ENCODE measurements at places on chromosomes 13 and 19.

GRCh38 chr13:45238945-45239795 is 38.3 kb upstream of the KCTD4 start:
- DNase-seq: no peak

DNA sequence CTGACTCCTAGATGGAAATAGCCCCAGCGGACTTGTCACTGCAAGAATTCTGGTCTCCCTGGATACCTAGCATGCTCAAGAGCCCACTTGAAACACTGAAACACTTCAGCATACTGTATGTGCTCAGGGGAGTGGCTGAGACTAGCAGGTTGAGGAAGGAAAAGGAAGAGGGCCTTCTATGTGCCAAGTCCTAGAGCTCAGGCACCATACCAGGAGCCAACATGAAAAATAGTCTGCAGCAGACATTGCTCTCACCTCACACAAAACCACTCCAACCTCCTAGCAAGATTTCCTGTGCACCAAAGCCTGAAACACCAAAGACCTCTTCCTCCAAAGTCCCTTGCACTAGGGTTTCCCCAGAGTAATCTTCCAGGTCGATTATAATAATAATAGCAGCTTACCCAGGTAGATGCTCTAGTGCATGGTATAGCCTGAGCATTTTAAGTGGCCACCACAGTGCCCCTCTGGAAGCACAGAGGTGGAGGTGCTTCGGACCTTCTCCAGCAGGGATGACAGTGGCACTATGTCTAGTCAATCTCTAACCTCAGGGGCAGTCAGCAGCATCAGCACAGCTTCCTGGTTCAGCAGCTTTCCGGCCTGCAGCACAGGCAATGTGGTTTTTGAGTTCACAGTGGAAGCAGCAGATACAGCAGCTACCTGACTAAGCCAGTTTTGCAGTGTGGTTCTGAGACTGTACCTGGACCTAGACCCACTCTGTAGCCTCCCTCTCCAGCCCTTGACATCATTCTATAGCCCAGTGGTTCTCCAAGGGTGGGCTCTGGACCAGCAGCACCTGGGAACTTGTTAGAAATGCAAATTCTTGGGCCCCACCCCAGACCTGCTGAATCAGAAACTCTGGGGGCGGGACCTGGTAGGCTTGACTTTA is 45.6 kb upstream of the UBE2L5 start:
- DNase-seq: no peak

- DNase-seq: peak; percentile 60
These were observed 799 bp downstream of the PVR start for GRCh38 chr19:44644402-44645016.

DNA sequence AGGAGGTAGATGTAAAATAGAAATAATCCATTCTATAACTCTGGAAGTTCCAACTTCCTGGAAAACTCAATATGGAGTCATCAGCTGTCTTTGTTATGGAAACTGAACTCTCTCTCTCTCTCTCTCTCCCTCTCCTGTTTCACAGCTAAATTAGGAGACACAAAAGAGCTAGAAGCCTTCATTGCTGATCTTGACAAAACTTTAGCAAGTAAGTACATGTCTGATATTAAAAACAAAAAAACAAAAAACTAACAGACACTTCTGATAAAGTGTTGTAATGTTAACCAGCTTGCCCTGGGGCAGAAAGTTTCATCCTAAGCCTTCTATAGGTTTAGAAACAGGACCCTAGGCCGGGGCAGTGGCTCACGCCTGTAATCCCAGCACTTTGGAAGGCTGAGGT is 11.3 kb downstream of the RGCC start:
- DNase-seq: no peak

- no peak for DNase-seq
These were observed 29.4 kb downstream of the RFXAP start for GRCh38 chr13:36848199-36848982.

GRCh38 chr13:81017513-81018152 is 676.7 kb upstream of the SPRY2 start:
- DNase-seq: peak; percentile 1

DNA sequence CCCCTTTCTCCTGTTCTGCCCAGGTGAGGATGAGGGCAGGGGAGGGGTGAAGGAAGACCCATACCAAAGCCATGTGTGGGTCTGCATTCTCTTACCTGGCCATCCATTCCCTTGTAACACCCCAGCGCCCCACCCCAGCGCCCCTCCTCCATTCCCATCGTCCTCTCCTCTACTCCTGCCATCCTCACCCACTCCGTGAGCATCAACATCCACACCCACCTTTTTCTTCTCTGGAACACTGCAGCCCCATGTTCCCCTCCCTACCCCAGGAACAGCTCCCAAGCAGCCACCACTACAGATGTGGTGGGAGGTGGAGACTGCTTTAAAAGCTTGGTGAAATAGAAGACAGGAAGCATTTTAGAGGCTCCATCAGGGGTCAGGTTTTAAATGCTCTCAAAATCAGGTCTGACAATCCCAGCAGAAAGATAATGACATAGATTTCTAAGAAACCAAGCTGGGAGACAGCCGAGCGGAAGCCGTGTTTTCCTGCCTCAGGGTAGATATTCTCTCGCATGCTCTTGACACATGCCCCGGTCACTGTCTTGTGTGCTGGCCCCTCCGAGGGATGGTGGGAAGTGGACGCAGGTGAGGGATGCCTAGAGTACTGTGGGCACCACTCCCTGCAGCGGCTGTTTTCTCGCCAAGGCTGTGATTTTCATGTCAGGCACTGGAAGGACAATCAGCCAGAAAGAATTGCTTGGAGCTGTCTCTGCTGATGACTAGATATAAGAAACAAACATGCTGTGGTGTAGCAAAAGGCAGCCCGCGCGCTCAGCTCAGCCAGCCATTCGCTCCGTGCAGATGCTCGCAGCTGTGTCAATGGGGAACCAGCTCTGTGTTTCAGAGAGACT is 9.8 kb downstream of the MEDAG start:
- no peak for DNase-seq

- DNase-seq: peak; percentile 44
These were observed 11.3 kb upstream of the TNFRSF19 start for GRCh38 chr13:23558675-23559536.

- no peak for DNase-seq
These were observed 72.4 kb upstream of the TSC22D1 start for GRCh38 chr13:44648392-44649103.

- DNase-seq: no peak
These were observed 4.8 kb downstream of the TSHZ3 start for GRCh38 chr19:31344403-31344802.

- no peak for DNase-seq
These were observed 384.2 kb downstream of the SLITRK1 start for GRCh38 chr13:83498045-83498444.

GRCh38 chr19:12695096-12695495 is 1.3 kb downstream of the FBXW9 start:
- no peak for DNase-seq

DNA sequence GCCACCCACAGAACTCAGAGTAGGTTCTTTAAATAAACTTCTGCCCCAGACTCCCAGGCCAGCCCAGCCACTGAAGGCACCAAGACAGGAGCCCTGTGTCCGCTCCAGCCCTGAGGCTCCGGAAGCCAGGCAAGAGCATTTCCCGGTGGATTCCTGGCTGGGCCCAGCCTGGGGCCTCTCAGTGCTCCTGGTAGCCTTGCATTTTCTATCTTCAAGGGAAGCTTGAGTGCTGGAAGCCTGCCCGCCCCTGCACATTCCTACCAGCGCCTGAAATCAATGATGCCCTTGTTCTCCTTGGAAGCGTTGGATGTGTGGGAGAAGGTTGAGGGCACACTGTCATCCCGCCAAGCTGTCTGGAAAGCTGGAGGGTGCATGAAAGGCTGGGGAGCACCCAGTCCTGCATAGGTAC is 70.3 kb downstream of the ALOX5AP start:
- DNase-seq: no peak

GRCh38 chr19:9075064-9075949 is 11.6 kb upstream of the OR1M1 start:
- peak; percentile 93 for DNase-seq

DNA sequence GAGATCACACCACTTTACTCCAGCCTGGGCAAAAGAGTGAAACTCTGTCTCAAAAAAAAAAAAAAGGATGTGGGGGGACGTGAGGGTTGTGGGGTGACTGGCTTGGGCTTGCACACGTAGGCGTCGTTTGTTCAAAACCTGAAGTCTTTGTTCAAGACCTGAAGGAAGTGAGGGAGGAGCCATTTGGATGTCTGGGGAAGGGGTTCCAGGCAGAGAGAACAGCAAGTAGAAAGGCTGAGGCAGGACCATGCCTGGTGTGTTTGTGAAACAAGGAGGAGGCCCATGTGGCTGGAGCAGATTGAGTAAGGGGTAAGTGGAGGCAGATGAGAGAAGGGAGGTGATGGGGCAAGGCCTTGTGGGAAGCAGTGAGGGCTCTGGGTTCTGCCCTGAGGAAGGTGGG is 27.8 kb downstream of the PIN1 start:
- DNase-seq: no peak

DNA sequence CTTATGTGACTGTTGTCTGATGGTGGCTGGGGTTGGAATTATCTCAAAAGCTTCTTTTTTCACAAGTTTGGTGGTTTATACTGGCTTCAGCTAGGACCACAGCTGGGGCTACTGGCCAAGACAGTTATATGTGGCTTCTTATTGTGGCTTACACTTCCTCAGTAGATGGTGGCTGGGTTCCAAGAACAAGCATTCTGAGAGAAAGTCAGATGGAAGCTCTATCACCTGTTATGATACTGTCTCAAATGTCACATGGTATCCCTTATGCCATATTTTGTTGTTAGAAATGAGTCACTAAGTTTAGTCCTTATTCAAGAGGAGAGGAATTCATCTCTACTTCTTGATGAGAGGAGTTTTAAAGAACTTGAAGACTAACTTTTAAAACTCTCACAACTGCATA is 41.6 kb downstream of the NDFIP2 start:
- DNase-seq: no peak

- no peak for DNase-seq
These were observed 309.3 kb upstream of the MAB21L1 start for GRCh38 chr13:35785576-35786303.

DNA sequence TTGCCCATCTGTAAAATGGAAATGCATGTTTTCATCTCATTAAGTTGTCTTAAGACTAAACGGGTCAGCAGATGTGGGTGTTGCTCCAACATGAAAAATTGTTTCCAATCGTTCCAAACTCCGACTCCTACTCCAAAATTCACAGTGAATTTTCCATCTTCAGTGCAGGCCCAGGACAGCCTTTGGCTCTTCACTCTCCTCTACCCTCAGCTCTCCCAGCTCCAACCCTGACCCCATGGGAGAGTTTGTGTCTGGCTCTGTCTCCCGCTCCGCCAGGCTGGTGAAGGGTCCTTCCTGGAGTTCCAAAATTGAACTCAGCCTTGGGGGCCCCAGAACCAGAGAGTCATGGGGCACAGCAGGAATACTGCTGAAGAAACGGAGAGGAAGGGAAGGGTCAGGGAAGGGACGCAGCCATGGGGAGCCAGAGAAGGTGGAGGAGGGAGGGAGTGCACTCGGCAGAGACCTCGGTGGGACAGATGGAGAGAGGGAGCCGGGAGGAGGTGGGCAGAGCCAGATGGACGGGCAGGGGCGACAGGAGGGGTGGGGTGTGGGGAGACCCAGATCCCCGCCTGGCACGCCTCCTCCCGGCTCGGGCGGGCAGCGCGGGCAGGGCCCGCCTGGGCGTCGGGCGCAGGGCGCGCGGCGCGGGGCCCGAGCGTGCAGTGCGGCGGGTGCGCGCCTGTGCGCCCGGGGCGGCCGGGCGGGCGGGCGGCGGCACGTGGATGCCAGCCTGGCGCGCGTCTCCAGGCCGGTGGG is 45.6 kb downstream of the CELF5 start:
- no peak for DNase-seq

- DNase-seq: peak; percentile 70
These were observed 3.9 kb downstream of the SBNO2 start for GRCh38 chr19:1169921-1170885.

GRCh38 chr13:113591750-113592149 is 7.2 kb downstream of the TFDP1 start:
- no peak for DNase-seq

DNA sequence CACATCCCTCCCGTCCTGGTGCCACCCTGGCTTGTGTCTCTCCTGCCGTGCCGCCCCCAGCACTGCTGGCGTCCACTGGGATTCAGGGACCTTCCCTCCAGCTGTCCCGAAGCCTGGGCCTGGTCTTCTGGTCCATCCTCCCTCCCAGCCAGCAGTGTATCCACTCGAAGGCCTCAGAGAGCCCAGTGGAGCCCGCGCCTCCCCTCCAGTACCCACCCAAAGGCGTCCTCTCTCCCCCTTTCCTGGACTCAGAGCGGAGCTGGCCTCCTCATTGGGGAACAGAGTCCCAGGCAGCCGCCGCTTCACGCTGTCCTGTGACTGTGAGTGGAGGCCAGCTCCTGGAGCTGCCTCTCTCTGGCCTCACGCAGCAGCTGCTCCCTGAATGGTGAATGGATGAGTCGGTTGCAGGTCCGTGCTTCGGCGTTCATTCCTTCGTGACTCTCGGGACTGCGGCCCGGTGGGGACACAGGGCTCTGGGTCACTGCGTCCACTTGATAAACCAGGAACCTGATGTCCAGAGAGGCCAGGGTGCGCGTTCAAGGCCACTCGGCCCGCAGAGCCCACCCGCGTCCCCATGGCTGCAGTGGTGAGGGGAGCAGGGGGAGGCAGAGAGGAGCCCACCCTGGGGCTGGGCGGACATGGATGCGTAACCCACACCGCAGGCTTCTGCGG is 12.1 kb downstream of the ONECUT3 start:
- DNase-seq: no peak

GRCh38 chr13:113837560-113838355 is 26.1 kb downstream of the GAS6 start:
- peak; percentile 99 for DNase-seq

Measured in H54 (cell line).